ENCODE measurements at places on chromosomes 6 and 20.

DNA sequence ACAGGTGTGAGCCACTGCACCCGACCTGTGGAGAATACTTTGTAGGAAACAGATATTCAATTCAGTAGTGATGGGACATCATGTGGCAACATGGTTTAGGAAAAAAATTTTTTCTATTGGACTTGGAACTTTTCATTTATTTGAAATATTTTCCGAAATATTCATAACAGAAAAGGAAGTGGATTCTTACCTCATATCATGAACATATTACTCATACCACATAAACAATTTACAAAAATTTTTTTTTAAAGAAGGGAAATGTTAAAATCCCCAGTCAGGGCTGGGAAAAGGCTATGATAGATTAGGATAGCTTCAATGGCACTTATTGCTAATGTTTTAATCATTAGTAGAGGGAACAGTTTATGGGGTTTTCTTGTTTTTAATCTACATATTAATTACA lies 6.8 kb upstream of the ALDH8A1 start:
- DNase-seq: no peak

- no peak for DNase-seq
These were observed 45.1 kb downstream of the OGFRL1 start for GRCh38 chr6:71333697-71334096.

DNA sequence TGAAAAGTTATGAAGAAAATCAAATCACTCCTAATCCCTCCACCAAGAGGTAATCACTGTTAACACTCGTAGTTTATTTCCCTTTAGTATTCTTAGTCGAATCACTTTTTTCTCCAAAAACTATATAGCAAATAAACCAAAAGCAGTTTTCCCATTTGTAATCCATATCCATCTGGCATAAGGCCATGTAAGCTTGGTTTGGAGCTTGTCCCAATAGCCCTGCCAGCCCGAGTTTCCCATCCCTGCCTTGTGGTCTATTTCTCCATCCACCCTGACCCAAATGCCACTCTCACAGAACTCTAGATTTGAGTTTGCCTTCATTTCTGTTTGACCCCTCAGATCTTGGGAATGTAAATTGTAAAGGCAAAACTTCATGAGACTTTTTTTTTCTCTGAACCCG lies 71.8 kb upstream of the DSP start:
- no peak for DNase-seq

DNA sequence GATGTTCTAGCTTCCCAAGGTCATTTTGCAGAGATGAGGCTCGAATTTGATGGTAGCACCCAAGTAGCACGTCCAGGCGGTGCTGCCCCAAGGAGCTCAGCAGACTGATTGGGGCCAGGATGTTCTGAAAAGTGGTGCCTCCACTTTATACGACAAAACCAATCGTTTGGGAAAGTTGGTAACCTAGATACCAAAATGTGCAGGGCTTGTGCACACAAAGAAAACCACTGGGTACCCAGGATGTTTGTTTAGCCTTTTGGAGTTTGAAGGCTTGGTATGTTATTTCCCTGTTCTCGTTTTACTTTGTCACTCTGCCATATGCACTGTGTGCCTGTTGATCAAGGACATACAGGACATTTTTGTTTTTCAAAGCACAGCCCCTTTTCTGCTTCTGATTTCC lies 40.7 kb upstream of the PBOV1 start:
- DNase-seq: no peak

- DNase-seq: no peak
These were observed 230.9 kb upstream of the HTR1E start for GRCh38 chr6:86706449-86706848.

GRCh38 chr20:5621305-5621704 lies 128.9 kb upstream of the SHLD1 start:
- DNase-seq: no peak

GRCh38 chr6:68024570-68025269 lies 610.4 kb upstream of the ADGRB3 start:
- DNase-seq: no peak

GRCh38 chr20:19660808-19661378 lies 97.2 kb upstream of the RIN2 start:
- DNase-seq: no peak

GRCh38 chr6:47353871-47354270 lies 44.2 kb upstream of the TNFRSF21 start:
- DNase-seq: no peak

DNA sequence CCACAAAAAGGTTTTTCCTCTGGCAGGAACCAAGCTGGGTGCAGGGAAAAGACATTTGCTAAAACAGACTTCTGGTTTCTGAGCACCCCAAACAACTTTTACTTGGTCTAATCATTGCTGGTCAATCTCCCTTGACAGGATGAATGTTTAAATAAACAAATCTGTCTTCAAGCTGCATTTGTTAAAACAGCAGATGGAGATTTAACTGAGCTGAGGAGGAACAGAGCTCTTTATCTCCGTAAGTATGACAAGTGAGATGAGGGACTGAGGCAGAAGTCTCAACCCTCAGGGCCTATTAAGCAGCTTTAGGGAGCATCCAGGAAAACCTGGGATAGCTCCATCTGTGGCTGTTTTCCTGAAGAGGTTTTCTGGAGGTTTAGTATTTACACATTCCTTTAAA lies 40.6 kb downstream of the NINL start:
- DNase-seq: no peak

GRCh38 chr6:16345449-16346330 lies 107.3 kb downstream of the GMPR start:
- DNase-seq: no peak

GRCh38 chr20:1081891-1082290 lies 36.5 kb upstream of the PSMF1 start:
- no peak for DNase-seq

- no peak for DNase-seq
These were observed 382.7 kb downstream of the HDGFL1 start for GRCh38 chr6:22952097-22952496.

- no peak for DNase-seq
These were observed 31.4 kb downstream of the SLC35F1 start for GRCh38 chr6:117938311-117938995.

DNA sequence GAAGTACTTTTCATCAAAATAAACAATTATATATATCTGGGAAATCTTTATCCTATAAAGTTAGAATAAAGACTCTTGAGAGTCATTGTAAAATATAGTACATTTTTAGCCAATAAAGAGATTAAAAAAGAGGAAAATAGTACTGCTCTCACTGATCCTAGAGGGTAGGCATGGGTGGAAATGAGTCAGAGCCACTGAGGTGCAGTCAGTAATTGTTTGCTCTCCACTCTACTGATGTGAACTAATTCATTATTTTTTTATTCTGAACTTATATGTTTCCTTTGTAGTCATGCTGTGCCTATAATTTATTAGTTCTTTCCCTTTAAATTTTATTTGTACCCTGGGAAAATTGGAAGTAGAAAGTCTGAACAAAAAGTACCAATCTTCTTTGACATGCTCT lies 1359.4 kb upstream of the GJE1 start:
- DNase-seq: no peak

DNA sequence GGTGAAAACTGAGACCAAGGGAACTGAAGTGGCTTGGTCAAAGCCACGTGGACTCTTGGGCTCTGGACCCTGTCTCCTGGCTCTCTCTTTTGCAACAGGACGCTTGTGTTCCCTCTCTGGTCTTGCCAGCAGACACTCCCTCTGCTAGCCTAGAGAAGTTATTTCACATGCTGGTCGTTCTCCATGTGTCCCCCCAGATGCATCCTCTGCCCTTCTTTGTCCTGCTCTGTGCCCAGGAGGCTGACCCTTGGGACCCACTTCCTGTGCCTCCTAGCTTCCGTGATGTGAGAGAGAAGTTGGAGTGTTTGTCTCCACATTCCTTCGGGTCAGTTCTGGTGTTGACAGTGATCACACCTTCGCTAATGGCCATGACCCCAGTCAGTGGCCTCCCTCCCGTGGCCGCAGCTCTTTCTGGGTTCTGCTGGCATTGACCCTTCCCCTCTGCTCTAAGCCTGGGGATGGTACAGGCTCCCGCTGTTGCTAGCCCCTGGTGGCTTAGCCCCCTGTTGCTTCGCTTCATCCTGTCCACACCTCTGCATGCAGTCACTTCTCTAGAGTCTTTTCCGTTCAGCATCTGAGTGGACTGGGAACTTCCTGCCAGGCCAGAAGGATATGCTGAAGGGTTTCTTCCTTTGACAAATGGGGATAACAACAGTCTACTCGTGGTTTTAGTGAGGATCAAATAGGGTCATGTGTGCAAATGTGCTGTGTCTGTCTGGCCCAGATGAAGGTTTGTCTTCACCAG lies 70.1 kb upstream of the BMP2 start:
- no peak for DNase-seq

GRCh38 chr6:7124114-7124513 lies 16.4 kb downstream of the RREB1 start:
- no peak for DNase-seq

DNA sequence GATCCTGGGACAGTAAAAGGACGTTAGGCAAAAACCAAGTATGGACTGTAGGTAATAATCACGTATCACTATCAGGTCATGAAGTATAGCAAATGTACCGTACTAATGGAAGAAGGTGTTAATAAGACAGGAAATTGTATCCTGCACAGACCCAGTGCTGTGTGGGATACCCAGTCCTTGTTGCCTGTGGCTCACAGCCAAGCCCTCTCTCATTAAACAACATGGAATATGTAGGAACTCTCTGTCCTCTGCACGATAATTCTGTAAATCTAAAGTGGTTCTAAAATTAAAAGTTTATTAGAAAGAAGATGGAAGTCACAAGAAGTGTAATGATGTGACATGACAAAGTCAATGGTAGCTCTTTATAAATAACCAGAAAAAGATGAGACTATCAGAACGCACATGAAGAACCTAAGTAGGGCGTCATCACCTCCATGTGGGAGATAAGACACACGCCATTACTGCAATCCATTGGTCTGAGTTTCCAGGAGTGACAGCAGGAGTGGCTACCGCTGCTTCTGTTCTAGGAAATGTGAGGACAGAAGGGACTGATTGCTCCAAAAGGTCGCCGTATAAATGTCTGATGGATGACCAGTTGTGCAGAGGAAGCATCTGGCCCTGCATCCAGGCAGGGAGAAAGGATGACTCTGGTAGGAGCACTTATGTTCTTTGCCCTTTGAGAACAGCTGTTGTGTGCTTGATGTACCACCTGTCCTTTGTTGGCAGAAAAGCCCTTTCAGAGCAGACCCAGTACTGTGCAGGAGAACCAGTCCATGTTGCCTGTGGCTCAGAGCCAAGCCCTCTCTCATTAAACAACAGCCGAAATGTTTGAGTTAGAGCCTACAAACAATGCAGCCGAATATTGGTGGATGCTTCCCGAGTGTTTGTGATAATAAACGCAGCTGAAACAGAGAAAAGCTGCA lies 125.6 kb downstream of the FIG4 start:
- DNase-seq: no peak

GRCh38 chr6:110296241-110297025 lies 61.7 kb downstream of the METTL24 start:
- no peak for DNase-seq

GRCh38 chr6:35024551-35025054 lies 116.5 kb downstream of the TCP11 start:
- DNase-seq: no peak

GRCh38 chr6:118780668-118781067 lies 113.3 kb upstream of the ASF1A start:
- no peak for DNase-seq

DNA sequence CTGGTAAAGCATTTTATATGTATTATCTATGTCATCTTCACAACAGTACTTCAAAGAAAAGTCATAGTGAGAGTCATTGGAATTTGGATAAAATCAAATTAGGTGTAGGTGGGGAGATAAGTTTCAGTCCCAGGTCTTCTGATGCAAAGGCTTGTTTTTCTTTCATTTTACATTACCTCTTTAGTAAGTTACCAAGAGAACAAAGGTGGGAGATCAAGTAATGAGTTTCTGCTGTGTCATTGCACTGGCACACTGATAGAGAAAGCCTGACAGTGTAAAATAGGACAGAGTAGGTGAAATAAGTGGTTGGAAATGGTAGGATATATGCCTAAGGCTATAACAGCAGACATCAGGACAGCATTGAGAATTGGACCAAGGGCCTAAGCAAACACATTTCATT lies 250.4 kb downstream of the NKAIN2 start:
- DNase-seq: no peak

DNA sequence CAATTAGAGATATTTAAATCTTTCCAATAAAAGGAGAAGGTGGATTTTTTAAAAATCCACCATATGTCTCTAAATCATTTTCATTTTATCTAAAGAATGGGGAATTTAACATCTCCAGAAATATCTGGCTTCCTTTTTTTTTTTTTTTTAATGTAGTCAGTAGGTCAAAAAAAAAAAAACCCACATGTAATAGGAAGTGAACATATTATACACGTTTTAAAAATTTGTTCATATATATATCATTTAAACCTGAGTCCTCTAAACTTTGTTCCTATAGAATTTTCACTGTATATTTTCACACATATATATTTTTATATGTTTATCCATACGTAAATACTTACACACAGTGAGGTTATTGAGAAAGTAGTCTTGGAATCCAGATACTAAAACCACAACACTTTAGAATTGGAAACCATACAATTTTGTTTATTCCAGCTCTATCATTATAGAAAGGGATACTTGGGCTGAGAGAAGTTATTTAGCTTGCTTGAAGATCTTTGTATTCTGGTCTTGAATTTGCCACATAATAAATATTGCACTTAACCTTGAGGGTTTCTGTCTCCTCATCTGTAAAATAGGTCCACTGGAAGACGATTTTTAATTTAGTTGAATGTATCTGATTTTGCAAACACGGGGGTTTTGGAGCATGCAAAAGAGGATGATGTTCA lies 62.1 kb upstream of the ZNF217 start:
- no peak for DNase-seq

GRCh38 chr6:16472349-16473069 lies 234.1 kb downstream of the GMPR start:
- DNase-seq: no peak

GRCh38 chr6:111995404-111995803 lies 58.5 kb upstream of the CCN6 start:
- no peak for DNase-seq
